ENCODE measurements at places on chromosomes 6 and 20.

GRCh38 chr20:62946918-62947317 lies 5.6 kb upstream of the SLC17A9 start:
- DNase-seq, result no peak

DNA sequence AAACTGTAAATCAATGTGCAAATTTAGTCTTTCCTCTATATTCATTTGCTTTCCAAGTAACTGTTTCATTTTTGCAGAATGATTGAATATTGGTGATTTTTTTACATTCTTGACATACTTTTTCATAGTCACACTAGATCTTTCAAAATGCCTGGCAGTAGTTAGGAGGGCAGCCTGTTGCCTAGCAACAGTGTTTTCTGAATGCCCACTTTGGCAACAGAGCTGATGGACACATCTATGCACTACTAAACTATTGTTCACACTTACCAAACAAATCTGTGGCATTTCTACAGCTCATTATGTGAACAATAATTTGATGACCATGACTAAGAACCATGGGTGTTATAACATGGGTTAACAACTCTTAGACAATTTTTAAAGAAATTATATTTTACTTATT lies 438.0 kb upstream of the IMPG1 start:
- no peak for DNase-seq

- DNase-seq, result no peak
Measured at GRCh38 chr20:58438970-58439808, 50.2 kb downstream of the VAPB start.

DNA sequence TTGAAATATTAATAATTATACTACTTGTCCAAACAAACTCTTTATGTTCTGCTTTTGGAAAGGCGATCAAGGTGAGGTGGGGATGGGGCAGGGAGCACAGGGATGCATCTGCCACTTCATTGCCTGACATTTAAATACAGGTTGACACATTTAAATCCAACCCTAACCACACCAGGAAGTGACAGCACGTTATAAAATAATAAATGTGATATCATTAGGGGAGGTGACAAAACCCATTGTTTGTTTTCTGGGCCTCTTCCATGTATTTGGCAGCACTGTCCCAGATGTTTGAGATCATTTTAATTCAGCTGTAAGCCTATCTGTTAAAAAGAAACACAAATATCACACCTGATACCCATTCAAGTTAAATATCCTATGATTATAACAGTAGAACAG lies 342.4 kb upstream of the ARID1B start:
- DNase-seq, result no peak

DNA sequence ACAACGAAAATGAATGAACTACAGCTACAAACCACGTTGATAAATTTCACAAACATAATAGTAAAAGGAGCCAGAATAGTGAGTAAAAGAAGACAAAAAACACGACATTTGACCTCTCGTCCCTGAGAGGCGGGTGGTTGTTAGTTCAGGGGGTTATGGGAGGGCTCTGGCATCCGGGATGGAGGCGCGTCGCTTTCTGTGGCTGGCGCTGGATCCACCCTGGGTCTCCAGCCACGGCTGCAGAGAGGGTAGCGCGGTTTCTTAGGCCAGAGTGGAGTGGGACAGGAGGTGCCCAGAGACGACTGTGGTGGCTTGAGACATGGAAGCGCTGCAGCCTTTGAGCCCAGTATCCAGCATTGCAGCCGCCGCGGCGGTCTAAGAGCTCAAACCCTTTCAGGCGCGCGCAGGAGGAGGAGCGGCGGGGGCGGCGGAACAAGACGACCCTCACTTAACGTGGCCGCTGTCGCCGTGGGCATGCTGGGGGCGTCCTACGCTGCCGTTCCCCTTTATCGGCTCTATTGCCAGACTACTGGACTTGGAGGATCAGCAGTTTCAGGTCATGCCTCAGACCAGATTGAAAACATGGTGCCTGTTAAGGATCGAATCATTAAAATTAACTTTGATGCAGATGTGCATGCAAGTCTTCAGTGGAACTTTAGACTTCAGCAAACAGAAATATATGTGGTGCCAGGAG lies 3.7 kb upstream of the ZSCAN23 start:
- DNase-seq, result no peak

GRCh38 chr6:101114703-101115102 lies 233.6 kb upstream of the ASCC3 start:
- no peak for DNase-seq
